Immature natural killer cell (primary cell): ENCODE measurements at places on chromosomes 7 and 10. TPM values are rescaled to one million over a fixed set of nuclear protein-coding genes. Genes with fewer than 3 reads are reported as not detected.

DNA sequence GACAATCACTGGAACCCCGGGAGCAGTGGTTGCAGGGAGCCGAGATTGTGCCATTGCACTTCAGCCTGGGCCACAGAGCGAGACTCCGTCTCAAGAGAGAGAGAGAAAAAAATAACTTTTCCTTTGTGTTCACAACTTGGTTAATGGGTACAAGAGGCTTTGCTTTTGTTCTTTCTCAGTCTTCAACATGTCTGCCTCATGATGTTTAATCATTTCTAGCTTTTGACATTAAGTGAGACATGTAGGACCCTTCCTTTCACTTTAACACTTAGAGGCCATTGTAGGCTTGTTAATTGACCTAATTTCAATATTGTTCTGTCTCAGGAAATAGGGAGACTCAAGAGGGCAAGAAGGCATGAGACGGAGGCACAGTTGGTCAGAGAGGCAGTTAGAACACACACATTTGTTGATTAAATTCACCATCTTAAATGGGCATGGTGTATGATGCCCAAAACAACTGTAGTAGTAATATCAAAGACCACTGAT, 9.3 kb upstream of the CRCP start:
- no peak for DNase-seq

DNA sequence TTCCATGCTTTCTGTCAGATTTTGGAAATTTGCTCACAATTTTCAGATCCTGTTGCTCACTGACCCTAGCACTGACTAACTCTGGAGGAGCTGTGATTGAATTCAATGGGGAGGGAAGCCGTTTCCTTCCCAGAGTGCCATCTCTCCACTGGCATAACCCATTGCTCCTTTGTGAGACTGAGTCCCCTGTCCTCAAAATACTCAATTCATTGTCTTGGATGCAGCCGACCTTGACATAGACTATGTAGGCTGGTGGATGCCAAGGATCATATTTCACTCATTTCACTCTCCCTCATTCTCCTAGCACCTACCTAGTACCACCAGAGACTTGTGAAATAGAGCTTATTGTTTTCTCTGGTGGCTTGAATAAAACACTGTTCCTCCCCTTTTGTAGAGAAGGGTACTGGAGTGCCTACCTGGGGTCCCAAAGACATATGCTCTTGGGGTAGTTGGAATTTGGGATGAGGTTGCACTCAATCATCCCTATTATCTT, 511.3 kb upstream of the ZMIZ1 start:
- DNase-seq, result no peak

- no peak for DNase-seq
Measured at GRCh38 chr10:95459446-95460045, 101.6 kb downstream of the SORBS1 start.

The ELMO1 gene
- 53.1 TPM for polyA plus RNA-seq
